ENCODE measurements at places on chromosomes 11 and 22. TPM values are rescaled to one million over a fixed set of nuclear protein-coding genes. Genes with fewer than 3 reads are reported as not detected.

Gene KRTAP5-9
- not detected for total RNA-seq

Gene CNGA4
- not detected for total RNA-seq

Gene NAV2
- 18.1 TPM for total RNA-seq

Gene CCDC87
- under 0.01 TPM for total RNA-seq

Gene VSIG10L2
- total RNA-seq = not detected

Data from hair follicular keratinocyte (primary cell).